ENCODE measurements at places on chromosomes 12 and 14.

- DNase-seq, result no peak
These were observed 14.0 kb downstream of the OR11G2 start for GRCh38 chr14:20204721-20205120.

- no peak for DNase-seq
These were observed 905.3 kb upstream of the MDGA2 start for GRCh38 chr14:48580692-48581091.

GRCh38 chr12:68043435-68043834 lies 54.2 kb downstream of the IFNG-AS1 start:
- no peak for DNase-seq

DNA sequence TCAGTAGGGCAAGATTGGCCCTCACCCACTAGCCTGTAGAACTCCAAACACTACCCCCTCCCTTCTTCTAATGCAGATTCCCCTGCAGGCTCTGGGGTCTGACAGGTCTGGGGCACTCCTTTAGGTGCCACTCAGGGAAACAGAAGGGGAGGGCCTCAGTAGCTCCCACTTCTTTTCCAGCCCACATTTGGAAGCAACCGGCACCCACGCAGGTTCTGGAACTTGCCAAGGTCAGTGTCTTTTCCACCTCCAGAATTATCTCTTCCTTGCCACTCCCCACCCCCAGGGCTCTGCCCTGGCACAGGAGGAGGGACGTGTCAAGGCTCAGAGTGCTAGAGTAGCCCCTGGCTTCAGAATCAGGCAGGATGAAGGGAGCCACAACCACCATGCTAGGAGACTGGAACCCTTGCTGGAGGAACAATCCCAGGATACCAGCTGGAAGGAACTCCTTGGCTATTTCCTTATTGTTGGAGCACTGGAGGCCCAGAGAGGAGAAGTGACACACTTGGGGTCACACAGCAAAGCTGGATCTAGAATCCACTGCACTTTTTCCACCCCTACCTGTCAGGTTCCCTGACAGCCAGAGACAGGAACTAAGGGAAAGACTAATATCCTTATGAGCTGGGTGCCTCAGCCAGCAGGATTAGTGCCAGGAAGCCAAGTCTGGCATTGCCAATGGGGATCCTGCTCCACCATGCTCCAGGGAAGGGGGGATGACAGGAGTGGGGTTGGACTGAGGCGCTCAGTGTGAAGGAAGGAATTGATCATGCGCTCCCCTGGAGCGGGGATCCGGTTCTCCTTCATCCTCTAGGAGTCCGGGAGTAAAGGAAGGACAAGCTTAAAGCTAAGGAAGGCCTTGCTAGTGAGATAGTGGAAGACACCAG lies 1.8 kb upstream of the FIGNL2 start:
- DNase-seq, result no peak

DNA sequence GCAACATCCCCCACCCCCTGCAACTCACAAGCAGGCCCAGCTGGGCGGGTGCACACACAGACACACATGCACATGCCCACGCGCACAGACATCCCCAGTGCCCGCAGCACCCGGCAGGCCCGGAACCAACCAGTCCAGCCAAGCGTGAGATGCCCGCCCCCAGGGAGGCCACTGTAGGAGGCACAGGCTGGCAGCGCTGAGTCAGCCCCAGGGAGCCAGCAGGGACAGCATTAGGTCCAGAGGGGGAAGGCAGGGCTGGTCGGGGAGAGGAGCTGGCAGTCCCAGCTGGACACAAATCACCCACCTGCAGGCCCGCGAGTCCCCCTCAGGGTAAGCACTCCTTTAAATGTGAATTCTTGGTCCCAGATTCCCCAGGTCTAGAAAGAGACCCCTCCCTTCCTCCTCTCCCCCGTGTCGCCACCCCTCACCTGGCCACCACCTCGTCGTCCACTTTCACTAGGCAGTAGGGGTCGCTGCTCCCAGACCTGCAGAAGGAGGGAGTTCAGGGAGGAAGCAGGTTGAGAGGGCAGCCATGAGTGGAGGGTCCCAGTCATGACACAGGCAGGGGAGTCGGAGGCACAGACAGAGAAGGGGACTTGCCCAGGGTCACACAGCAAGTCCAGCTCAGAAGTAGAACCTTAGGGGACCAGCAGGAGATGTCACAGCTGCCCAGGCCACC lies 5.0 kb downstream of the RASAL1 start:
- DNase-seq, result no peak

GRCh38 chr12:24948757-24949722 lies at the start of gene BCAT1:
Gene BCAT1 (minus strand): TSS chr12:24949101. CDS start chr12:24948932, 169 bp downstream.
- DNase-seq, result no peak

- no peak for DNase-seq
These were observed 36.7 kb downstream of the LRTM2 start for GRCh38 chr12:1857086-1857485.

DNA sequence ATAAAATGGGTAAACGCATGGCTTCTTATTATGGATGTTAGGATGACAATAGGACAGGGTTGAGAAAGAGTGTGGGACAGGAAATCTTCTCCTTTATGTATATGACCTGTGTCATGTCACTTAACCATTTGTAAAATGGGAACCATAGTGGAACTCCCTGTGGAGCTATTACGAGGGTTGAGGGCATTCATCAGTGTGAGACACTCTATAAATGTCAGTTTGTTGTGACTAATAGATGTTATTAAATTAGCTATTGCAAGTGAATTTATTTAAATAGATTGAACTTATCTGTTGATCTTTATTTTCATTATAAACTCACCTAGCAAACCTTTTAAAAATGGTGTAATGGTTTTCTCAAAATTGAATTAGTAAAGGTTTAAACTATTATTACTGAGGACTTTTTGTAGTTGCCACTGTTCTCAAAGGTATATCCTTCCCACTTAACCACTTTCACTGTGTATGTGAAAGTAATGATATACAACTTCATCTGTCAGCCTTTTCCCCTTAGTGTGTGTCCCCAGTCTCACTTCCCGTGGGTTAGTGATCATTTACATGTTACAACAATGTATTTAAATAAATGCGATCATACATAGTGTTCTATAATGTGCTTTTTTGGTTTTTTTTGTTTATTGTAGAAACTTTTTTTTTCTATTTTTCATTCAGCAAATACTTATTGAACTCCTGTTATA lies 17.1 kb downstream of the HELB start:
- DNase-seq, result no peak

GRCh38 chr12:91986084-91986483 lies 159.6 kb downstream of the BTG1 start:
- DNase-seq, result no peak

DNA sequence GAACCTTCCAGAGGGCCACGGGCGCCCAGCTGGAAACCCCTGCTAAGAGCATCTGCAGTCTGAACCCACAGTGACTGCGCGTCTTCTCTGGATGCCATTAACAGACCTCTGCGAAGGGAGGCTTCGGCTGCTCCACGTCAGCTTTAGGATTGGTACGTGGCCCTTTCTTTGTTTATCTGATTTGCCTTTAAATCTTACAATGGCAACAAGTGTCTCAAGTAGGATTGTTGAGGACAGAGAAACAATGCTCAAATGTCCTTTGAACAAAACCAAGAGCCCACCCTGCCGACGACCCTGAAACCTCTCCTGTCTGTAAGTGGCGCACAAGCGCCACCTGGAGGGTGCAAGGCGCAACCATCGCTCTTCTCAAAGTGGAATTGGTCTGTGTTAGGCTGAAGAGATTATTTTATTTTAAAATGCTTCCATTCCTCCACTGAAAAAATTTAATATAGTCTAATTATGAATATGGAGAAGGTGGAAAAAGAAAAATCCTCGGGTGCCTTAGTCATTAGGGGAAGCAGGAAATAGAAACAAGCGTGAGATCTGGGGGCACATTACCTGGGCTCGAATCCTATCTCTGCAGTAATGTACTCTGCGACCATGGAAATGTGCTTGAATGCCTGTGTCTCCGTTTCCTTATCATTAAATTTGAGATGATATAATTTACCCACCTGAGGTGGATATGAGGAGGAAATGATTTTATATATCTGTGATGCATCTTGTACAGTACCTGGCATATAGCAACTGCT lies 82.6 kb upstream of the PTPRB start:
- peak; percentile 17 for DNase-seq

GRCh38 chr14:24875203-24875838 lies 174.6 kb downstream of the STXBP6 start:
- no peak for DNase-seq

DNA sequence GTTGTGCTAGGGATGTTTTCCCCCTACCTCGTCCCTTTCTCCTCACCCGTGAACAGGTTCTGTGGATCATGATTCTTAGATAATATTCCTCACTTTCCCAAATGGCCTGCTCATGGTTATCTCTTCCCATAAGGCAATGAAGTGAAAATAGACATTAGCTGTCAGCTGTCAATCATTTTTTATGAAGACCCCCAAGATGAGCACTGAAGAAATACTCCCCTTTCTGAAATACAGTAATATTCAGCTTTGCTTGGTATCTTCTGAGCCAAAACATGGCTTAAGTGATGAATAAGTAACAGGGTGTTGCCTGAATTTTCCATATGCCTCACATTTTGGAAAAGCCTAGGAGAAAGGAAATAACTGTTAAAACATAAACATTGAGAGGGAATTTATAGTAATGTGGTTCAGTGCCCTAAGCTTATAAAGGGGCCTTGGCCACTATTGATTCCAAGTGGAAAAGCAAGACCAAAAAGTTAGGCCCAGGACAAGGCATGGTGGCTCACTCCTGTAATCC lies 70.7 kb upstream of the NAP1L1 start:
- DNase-seq, result no peak

DNA sequence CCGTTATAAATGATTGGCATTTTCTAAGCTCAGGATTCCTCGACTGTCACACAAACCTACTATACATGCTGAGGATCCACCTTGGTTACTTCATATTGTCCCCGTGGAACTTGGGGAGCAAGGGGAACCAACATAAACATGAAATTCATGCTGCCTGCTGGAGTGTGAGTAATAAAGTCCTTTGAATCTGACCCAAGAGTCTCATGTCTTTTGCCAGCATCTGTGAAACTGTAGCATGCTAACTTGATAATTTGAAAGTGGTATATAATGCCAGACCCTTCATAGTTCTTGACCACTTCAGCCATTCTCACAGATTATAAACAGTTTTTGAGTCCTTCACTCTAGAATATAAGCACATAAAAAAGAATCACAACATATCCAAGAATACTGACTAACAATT lies 17.1 kb downstream of the SLC35F4 start:
- no peak for DNase-seq

GRCh38 chr14:95069018-95069417 lies 88.3 kb downstream of the DICER1 start:
- DNase-seq, result no peak

DNA sequence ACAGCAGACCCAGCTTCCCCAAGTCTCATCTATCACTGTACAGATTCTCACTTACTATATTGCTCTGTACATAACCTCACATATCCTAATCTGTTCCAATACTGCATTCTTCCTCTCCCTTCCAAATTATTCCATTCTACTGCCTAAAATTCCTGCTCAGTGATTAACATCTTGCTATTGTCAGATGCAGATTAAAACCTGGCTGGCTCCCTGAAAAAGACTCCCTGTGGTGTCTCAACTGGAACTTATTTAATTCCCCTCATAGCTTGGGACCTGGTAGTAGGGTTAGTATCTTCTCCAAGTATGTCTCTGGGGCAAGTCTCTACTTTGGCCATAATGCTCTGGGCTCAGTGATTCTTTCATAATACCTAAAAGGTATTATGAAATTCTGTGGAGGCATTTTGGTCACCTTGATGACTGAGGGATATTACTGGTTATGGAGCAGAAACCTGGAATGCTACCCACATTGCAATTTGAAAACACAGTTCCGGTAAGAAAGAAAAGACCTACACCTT lies 55.8 kb downstream of the PAWR start:
- no peak for DNase-seq

GRCh38 chr12:57864442-57865083 lies 18.0 kb upstream of the CTDSP2 start:
- no peak for DNase-seq

DNA sequence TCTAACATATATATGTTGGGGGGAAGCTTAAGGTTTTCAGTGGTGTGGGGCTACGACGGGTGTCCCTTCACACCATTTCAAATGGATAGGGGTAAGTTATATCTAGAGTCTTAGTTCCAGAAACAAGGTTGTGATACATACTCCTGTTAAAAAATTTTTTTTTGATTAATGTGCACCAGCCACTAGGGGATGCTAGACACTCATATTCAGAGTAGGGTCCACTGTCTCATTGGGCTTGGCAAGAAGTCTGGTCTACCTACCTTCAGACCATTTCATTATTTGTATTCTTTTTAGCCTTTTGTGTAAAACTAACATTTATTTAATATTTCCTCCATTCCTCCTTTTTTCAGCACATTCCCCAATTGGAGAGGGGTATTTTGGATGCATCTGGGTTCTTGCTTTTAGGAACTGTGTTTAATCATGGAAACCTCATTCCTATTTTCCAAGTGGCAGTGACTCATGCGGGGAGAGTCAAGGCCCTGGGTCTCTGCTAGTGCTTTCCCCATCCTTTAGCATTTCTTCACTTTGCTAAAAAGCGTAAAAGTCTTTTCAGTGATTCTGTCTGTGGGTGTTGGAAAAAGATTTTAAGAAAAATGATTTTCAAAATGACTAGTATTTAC lies 33.4 kb downstream of the ANO4 start:
- DNase-seq, result no peak

DNA sequence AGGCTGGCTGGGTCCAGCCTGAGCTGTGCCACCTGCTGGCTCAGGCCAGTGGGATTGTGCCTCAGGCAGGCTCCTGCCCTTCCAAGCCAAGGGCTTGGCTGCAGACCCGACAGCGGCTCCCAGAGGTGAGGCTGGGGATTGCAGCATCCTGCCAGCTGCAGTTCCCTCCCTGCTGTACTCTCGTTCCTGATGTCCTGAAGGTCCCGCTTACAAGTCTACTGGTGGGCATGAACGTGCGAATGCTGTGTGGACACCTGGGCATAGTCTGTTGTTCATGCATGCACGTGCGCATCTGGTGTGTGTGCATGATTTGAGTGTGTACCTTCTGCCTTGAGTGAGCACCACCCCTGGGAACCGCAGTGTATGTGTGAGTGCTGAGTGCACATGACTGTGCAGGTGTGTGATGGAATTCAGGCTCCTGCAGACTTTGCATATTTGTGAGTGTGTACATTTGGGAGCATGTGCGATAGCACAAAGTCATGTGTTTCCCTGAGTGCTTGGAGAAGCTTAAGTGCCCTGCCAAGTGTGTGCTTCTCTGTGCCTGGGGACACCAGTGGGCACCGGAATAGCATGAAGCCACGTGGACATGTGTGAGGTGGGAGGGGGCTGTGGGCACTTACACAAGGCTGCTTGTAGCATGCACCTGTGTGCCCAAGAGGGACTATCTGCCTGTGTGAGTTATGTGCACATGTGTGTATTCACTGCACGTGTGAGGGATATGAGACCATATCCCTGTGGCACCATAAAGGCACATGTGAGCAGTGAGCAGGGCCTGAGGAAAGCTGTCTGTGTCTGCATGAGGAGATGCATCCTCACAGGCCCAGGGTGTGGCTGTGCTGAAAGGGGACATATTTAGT lies 19.3 kb upstream of the KRT7 start:
- DNase-seq, result peak; percentile 29

- DNase-seq, result no peak
These were observed 270.9 kb downstream of the CACNA1C start for GRCh38 chr12:2323532-2324255.
